ENCODE measurements at places on chromosomes 4 and X.

DNA sequence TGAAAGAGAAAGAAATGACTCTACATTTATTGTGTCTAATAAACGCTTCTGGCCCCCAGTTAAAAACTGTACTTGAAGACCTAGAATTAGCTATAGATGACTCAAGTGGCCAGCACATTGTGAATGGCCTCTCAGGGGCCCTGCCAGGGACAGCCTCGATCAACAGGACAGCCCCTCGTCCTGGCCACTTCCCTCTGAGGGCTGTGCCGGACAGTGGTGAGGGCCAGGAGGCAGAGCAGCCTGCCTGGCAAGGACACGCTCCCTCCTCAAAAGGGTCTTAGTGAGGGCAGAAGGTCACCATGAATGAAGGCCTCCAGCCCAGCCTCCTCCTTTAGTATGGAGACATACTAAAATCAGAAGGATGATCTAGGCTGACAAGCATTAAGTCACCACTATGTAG lies 16.5 kb downstream of the RNF212 start:
- DNase-seq, result no peak

DNA sequence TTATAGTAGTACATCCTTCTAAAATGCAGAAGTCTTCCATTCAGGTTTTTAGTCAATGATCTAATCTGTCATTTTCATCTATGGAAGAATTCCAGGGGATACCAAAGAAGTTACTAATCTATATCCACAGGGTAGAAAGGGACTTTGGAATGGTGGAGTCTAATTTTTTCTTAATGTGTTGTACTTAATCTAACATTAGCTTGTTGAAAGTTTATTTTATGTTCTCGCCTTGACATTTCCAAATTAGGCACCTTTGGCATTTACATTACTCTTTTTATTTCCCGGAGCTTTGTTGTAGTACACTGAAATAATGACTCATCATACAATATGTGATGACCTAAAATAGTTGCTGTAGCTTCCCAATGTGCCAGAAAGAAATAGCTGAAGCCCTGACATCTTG lies 91.5 kb downstream of the HTR2C start:
- DNase-seq, result peak; percentile 56

- DNase-seq, result no peak
These were observed 283.5 kb upstream of the GIMD1 start for GRCh38 chr4:106652095-106652494.

DNA sequence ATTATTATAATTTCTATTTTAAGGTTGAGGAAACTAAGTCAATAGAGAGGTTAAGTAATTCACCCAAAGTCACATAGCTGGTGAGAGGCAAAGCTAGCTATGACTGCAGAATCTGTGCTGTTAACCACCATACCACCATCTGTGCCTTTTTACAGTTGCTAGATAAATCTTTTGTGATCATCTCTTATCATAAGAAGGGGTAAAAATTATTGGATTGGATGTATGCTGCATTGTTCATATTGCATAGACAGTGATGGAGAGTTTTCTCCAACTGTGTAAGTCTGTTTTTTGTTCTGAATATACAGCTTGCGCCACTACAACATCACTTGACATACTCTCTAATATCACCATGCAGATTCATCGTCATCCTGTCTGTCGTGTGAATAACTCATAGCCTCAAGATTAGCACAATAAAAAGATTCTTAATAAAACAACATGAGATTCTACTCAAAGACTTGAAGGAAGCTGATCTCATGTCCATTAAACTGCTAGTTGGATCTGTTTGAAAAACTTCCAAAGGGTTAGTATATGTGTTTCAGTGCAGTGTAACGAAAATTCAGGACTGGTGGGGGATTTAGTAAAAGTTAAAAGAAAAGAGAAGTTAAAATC lies 495.9 kb downstream of the SPRY1 start:
- no peak for DNase-seq

- DNase-seq, result no peak
These were observed 87.2 kb downstream of the FRYL start for GRCh38 chr4:48692897-48693296.

DNA sequence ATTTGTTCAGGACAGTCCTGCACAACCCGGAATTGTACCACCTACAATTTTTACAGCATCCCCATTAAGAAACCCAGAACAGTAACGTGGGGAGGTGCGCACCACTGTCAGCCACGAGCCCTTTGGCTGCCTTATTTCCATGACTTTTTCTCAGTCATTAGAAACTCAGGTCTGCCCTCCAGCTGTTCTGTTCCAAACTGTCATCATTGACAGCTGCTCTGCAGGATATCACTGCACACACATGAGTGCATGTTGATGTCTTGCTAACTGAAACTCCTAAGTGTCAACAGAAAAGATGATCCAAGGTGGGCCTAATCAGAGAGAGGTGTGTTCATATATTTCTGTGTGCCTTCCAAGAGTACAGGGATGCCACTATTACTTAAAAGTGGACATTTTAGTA lies 123.4 kb downstream of the PARM1 start:
- no peak for DNase-seq

GRCh38 chr4:176906709-176907108 lies 114.0 kb upstream of the VEGFC start:
- DNase-seq, result no peak

GRCh38 chrX:140608111-140608510 lies 101.4 kb upstream of the LINC00632 start:
- DNase-seq, result no peak
